ENCODE measurements at places on chromosomes 12 and 14.

DNA sequence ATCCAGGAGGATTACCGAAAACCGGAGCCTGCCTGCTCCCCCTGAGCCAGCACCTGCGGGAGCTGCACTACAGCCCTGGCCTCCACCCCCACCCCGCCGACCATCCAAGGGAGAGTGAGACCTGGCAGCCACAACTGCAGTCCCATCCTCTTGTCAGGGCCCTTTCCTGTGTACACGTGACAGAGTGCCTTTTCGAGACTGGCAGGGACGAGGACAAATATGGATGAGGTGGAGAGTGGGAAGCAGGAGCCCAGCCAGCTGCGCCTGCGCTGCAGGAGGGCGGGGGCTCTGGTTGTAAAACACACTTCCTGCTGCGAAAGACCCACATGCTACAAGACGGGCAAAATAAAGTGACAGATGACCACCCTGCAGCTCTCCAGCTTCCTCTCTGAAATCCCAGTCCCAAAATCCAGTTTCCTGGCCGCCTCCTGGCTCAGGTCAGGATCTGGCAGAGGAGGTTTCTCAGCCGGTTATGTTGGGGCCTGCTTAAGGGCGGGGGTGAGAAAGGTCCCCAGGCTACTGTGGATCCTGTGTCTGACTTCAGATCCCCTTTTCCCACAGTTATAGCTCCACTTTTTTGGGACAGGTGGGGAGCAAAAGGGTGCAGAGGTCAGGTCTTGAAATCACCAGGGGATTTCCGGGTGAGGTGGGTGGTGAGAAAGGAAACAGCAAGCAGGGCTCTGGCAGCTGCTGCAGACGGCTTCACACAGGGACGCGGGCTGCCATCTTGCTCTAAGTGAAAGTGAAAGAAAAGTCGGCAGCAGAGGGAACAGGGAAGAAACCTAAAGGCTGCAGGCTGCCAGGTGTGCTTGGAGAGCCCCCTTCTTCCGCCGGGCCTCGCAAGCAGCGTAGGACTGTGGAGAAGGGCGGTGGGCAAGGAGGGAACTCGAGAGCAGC lies at the start of gene TAPBPL:
TSS of gene TAPBPL (plus strand) at position 695 of the 897 bp plus-strand sequence. CDS start 207 bp downstream, outside the sequence.
- peak; percentile 91 for ATAC-seq

DNA sequence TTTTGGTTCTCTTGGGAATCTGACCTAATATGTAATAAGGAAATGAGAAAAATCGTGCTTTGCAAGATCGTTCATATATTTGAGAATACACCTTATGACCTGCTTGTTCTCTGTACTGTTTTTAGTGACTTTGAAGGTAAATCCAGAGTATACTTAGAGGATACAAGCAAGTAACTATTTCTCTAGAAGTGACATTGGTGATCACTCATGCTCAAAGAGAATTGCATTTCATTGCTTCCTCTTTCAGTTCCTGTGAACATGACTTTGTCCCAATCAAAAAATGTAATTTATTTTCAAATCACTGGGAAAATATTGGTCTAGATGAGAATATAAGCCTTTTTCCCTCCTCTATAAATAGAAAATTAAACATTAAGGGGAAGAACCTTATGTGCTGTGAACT lies 2.7 kb downstream of the KTN1 start:
- no peak for ATAC-seq

- ATAC-seq, result no peak
Measured at GRCh38 chr12:29159661-29160060, 10.6 kb downstream of the FAR2 start.

- ATAC-seq, result no peak
Measured at GRCh38 chr14:35506927-35507326, 27.0 kb upstream of the INSM2 start.

- no peak for ATAC-seq
Measured at GRCh38 chr14:69045857-69046475, 66.9 kb upstream of the ACTN1 start.

DNA sequence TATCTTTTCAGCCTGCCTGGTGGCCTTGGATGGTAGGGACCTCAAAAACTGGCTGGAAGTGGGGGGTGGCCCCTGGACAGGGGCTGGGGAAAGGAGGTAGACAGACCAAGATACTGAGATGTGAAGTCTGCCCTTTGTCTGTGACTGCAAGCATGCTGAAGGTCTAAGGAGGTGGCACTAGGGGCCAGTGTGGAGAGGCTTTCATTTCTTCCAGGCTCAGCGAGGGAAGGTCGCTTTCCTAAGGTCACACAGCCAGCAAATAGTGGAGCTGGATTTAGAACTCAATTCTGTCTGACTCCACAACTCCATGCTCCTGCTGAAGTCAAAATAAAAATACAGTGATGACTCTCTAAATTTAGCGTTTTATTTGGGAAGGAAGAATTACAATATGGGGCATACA lies 11.3 kb upstream of the PLBD2 start:
- no peak for ATAC-seq

DNA sequence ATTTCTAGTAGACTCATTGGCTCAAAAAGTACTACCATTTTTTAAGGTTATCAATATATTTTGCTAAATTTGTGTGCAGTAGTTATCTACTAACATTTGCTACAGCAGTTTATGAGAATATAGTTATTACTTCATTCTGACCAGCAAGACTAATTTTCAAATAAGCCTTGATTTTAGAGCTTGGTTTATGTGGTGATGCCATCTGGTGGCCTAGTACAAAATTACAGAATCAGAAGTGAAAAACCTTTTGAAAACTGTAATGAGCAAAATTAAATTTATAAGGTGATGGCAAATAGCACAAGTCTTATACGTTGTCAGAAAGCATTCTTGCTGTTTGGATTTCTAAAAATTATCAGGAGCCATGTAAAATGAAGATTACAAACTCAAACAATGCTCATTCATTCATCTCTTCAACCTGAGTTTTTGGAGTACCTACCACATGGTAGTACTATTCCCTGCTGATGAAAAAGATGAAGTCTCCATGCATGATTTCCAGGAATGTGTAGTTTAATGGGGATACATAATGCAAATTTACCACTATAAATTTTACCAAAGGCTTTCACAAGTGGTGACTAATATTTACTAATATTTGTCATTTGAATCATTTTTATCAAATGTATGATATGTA lies 51.0 kb downstream of the MAGOHB start:
- no peak for ATAC-seq

DNA sequence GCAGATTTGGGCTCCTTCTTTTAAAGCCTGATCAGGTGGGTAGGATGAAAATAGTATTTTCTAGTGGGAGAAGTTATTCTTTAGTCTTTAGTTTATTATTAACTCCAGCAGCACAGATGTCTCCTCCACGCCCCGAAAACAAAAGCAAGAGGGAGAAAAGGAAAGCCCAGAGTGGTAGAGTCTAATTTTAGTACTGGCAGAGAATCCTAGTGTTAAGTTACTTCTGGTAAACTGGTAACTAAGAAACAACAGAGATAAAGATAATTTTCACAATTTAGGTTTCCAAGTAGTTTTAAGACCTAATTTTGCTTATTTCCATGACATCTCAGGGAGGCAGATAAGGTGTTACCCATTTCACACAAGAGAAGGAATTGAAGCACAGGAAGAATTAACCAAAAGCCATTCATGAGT lies 16.3 kb downstream of the ATP5MC2 start:
- peak; percentile 71 for ATAC-seq

DNA sequence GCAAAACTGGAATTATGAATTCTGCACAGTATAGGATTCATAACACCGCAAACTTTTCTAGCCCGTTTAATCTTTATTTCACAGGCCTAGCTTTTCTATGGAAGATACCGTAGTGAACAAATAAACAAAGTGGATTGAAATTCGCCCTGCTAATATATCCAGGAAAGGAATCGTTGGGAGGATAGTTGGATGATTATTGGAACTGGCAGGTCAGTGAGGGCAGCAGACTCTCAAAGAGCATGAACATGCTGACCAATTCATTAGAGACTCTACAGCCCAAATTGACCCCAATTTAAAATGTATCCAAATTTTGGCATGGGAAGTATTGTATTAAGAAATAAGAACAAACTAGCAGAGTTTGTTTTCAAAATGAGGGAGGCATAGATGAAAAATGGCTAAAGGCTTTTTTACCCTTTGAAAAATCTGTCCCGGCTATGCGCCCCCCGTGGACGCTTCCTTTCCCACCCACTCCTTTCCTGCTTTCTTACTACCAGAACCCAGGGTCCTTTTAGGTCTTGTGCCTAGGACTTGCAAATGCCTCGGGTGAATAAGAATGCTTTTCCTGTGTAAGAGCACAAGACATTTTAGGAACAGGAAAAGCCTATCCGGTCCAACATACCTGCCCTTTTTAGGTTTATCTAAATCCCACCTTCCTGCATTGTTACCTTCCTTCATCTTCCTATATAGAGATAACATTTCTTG lies 84.6 kb upstream of the PTPRB start:
- no peak for ATAC-seq

- no peak for ATAC-seq
Measured at GRCh38 chr12:2378835-2379330, 326.1 kb downstream of the CACNA1C start.

DNA sequence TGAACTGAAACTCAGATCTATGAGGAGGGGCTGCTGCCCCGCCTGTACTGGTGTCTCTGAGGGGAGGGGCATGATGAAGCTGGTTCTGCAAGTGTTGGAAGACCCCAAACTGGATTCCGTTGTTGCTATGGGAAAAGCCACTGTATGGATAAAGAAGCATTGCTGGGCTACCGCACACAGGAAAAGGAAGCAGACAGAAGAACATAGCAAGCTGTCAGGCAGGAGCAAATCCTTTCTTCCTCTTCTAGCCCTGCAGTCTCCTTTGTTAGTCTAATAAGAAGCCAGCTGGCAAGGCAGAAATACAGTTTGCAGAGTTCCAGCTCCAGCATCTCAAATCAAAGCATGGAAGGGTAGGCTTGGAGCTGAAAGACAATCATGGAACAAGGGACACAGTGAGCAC lies 26.3 kb upstream of the NR1H4 start:
- no peak for ATAC-seq

- ATAC-seq, result no peak
Measured at GRCh38 chr12:105911966-105912365, 226.8 kb downstream of the NUAK1 start.

DNA sequence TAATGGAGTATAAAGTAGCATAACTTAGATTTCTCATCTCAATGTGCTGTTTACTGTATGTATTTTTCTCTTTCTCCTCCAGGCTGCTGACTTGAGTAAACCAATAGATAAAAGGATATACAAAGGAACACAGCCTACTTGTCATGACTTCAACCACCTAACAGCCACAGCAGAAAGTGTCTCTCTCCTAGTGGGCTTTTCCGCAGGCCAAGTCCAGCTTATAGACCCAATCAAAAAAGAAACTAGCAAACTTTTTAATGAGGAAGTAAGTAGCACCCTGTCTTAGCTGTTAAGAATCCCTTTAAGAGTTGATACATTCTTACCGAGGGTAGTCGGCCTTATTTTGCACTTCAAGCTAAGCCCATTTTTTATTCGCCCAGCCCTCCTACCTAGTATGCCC lies 55.2 kb downstream of the WDR20 start:
- no peak for ATAC-seq

DNA sequence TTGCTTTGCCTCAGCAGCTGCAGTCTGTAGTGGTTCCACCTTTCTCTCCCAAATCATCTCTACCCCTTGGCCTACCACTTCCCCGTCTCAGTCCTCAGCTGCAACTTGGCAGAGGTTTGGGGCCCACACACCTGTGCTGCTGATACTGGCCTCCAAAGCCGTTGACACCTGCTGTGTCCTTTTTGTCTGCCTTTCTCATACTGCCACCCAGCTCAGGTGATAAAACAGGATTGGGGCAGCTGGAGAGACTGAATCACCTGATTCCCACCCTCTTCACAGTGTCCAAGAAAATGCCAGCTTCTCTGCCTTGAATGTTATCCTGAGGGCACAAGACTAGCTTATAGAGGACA lies 103.7 kb downstream of the ETV6 start:
- ATAC-seq, result no peak

GRCh38 chr12:11238275-11238674 lies 31.2 kb downstream of the PRB3 start:
- no peak for ATAC-seq

GRCh38 chr12:34022079-34022830 lies at the start of gene ALG10:
TSS of gene ALG10 (plus strand) at chr12:34022496. CDS start at chr12:34022600, 104 bp downstream.
- ATAC-seq, result peak; percentile 100

- no peak for ATAC-seq
Measured at GRCh38 chr12:7091171-7091570, 1.1 kb downstream of the C1R start.

DNA sequence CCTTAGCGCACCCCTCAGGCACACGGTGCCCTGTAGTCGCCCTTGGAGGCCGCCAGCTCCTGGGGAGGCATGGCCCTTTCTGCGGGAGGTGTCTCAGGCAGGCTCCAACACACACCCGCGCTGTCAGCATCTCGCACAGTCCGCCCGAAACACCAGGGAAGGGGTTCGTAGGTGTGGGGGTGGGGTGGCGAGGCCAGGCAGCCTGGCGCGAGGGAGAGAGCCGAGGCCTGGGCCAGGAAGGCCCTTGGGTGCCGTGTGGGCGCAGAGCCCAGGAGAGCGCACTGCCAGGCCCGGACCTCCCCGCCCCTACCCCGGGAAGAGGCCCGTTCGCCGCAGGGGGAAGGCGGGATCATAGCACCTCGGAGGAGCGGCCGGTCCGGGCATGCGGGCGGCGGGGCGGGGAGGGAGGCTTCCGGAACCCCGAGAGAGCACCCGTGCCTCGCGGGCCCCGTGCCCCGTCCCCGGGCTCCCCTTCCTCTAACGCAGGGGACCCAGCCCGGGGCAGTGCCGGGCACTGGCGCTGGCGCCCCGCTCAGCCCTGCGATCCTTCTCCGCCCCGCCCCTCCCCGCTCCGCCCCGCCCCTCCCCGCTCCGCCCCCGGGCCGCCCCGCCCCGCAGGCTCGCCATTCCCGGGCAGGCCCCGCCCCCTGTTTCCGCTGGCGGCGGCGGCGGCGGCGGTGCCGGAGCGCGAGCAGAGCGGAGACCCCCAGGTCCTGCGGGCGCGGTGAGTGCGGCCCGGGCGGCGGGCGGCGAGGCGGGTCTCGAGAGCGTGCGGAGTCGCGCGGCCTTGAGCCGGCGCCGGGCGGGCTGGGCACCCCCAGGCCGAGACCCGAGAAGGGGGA lies at the start of gene TSPAN9:
TSS of gene TSPAN9 (plus strand) at position 650 of the 842 bp plus-strand sequence. CDS start 123,815 bp downstream, outside the sequence.
- peak; percentile 90 for ATAC-seq

GRCh38 chr14:56224691-56225681 lies 106.8 kb downstream of the PELI2 start:
- ATAC-seq, result no peak

- ATAC-seq, result peak; percentile 85
Measured at GRCh38 chr12:123365025-123365917, 624 bp upstream of the SBNO1 start.

DNA sequence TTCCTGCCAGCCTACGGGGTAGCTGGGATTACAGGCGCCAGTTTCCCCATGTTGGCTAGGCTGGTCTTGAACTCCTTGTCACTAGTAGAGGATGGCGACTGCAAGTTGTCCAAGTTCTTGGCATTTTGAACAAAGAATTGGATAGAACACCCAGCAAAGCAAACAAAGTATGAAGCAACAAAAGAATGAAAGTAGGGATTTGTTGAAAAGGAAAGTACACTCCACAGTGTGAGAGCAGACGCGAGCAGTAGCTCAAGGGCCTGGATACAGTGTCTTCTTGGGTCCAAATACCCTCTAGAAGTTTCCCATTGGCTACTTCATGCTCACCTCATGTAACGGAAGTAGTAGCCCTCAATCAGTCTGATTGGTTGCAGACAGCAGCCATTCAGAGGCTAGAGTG lies 152.2 kb downstream of the CCER1 start:
- ATAC-seq, result no peak

Measured in SK-N-SH treated with all-trans-retinoic acid at 6 μM for 48 hours (cell line).